ENCODE measurements at places on chromosomes 7 and 10. TPM values are rescaled to one million over a fixed set of nuclear protein-coding genes. Genes with fewer than 3 reads are reported as not detected.

Gene GIMAP7
- 2.3 TPM for total RNA-seq

Gene CRHR2
- total RNA-seq, result not detected

Gene RPP30
- 28.1 TPM for total RNA-seq

Gene PPP1R9A
- 7.5 TPM for total RNA-seq

Gene GLI3
- total RNA-seq, result 67.1 TPM

Gene ITIH5
- total RNA-seq, result 15.1 TPM

Gene C1GALT1
- total RNA-seq, result 11.1 TPM

Gene LIPF
- total RNA-seq, result not detected

Gene BICC1
- total RNA-seq, result 25.9 TPM

Gene CAMK1D
- 4.7 TPM for total RNA-seq

Gene CALHM1
- total RNA-seq, result not detected

Gene OR2A1
- total RNA-seq, result 0.40 TPM

Measured in ovary (tissue), 10 donors.